ENCODE measurements at places on chromosomes 5 and 9. TPM values are rescaled to one million over a fixed set of nuclear protein-coding genes. Genes with fewer than 3 reads are reported as not detected.

The PCDHGA8 gene
- total RNA-seq = 9.7 TPM

The KIF12 gene
- not detected for total RNA-seq

The LIX1 gene
- not detected for total RNA-seq

The VDAC1 gene
- 458 TPM for total RNA-seq

The SH3TC2 gene
- total RNA-seq = 14.6 TPM

The LRRC19 gene
- not detected for total RNA-seq

The ZDHHC11B gene
- total RNA-seq = 14.7 TPM

DNA sequence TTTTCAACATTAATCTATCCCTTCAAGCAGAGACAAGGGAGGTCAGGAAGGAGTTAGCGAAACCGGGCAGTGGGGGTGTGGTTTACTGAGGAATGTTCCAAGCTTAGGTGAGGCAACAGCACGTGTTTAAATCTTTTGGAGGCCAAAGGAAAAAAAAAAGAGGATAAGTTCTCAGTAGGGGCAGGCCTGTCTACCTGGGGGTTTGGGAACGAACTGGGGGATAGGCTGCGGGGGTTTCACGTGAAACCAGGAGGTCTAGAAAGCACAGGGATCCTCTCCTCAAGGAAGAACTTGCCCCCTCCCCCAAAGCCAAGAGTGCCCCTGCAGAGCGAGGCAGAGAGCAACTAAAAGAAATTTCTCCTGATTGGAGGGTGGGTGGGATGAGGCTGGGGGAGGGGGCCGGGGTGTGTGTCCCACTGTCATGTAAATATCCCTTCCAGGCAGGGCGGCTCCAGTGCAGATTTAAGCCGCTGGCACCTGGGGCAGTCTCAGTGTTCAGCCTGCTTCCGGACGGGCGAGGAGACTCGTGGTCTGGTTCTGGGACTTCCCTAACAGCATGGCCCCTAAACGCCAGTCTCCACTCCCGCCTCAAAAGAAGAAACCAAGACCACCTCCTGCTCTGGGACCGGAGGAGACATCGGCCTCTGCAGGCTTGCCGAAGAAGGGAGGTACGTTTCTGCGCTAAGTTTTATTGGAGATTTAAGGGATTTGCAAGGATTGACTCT is 5.5 kb upstream of the SET start:
- peak; percentile 80 for DNase-seq

GRCh38 chr5:138702166-138703077 is 50.8 kb upstream of the CTNNA1 start:
- DNase-seq = no peak

GRCh38 chr5:157038568-157039187 is 20.2 kb downstream of the HAVCR1 start:
- DNase-seq = no peak

DNA sequence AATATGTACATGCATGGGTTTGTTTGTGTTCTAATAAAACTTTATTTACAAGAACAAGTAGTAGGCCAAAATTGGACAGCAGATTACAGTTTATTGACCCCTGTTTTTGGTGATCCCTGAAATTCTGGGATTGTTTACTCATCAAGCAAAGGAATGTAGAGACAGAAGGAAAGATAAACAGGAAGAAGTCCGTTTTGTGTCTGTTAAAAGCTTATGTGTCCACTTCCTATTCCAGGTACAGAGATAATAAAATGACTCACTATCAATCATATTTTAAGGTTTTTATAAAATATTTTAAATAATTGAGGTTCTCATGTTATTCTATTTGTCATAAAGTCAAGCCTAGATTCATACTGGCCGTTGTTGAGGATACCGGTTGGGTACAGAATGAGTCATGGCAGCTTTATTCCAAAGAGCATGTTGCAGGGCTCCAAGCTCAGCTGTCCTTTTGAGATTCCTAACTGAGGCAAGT is 214.9 kb upstream of the DAB2 start:
- no peak for DNase-seq

DNA sequence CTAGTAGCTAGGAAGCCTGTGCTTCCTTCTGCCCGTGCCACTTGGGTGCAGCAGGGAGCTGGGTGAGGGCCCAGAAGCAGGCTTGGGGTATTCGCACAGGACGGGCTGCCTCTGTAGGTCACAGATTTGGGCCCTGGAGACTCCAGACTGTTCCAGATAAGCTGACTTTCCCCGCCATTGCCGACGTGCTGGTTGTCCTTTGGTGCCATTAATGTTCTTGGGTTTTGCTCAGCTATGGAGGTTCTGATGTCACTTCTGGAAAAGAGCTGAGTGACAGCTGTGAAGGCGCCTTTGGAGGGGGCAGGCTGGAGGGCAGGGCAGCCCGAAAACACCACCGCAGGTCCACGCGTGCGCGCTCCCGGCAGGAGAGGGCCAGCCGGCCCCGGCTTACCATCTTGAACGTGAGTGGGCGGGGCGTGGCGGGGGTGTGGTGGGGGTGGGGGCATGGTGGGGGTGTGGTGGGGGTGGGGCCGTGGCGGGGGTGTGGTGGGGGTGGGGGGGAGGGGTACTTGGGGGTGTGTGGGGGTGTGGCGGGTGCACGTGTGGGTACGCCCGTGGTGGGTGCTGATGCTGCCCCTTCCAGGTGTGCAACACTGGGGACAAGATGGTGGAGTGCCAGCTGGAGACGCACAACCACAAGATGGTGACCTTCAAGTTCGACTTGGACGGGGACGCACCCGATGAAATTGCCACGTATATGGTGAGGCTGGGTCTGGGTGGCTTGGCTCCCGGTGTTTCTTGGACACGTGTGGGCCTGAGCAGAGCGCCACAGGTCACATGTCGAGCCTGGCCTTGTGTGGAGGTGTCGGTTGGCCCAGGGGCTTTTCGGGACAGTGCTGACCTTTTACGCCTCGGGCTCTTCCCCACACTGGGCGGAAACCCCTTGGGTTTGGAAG is 79.6 kb downstream of the WNK2 start:
- DNase-seq = no peak

DNA sequence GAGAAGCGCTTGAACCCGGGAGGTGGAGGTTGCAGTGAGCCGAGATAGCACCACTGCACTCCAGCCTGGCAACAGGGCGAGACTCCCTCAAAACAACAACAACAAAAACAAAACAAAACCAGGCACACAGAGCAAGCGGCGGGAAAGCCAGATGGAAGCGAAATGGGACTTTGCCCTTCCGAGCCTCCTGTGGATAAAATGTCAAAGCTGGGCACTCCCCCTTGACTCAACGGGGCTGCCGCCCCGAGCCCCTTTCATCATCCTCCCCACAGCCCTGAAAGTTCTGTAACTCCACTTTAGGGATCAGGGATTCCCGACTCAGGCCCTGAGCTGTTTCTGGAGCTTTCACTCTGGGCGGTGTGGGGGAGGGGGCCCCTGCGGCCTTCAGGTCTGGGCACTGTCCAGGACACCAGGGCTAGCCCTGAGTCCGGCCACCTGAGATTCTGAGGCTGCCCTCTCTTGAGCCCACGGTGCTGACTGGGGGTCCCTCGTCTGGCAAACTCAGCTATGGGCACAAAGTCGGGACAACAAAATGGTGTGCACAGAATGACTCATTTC is 30.6 kb upstream of the OBP2B start:
- DNase-seq = peak; percentile 50
